Motor neuron (in vitro differentiated cells): ENCODE measurements at places on chromosomes 2 and 18.
A peak's percentile ranks its signal among the peaks of the same experiment; 100 is the strongest.

- ATAC-seq = no peak
These were observed 119.6 kb downstream of the SLC8A1 start for GRCh38 chr2:40332191-40332826.

GRCh38 chr2:177400337-177400923, 7.9 kb downstream of the AGPS start:
- ATAC-seq = no peak

DNA sequence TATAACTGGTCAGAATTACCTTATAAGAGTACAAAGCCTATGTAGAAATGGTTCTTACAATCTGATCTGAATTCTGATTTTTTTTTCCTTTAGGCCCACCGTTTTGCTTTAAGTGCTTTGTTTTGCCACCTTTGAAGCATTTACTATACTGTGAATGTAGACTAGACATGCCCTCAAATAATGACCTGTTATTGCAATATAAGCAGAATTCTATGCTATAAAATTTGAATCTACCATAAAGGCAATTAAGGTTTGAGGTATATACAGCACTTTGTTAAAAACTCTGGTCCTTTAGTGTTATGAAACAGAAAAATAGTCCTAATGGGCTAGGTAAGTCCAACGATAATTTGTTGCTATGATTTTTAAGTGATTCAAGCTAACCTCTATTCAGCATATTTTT, 86.6 kb upstream of the NOSTRIN start:
- ATAC-seq = no peak

GRCh38 chr2:217468042-217468830, 534.6 kb downstream of the TNS1 start:
- no peak for ATAC-seq

- ATAC-seq = no peak
These were observed 75.2 kb downstream of the ASXL3 start for GRCh38 chr18:33653231-33653630.

DNA sequence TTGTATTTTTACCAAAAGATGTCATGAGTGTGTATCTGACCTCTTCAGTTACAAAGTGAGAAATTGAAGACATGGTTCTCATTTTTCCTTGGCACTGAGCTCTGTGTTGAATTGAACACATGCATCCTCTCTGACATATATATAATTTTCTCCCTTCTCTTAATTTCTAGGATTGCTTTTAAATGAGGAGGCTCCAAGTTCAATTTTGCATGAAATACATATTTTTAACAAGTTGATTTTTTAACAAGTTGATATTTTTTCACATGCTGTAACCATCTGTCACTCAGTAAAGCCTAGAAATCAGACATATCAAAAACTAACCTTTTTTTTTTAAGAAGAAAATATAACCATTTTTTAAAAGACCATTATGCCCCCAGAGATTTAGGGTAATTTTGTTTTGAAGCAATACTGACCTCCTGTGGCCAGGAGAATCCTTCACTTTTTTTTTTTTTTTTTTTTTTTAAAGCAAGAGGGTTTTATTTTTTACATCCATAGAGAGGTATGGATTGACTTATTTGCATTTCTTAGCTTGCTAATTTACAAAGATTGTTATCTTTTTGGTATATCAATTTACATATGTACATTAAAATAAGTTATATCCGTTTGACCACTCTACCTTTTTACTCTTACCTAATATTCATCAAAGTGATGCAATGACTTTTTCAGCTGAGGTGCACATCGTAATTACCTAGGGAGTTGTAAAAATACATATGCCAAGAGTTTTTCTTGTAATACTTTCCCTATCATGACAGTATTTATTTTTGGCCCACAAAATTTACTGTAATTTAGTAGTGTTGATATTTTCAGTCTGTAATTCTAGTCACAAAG, 161.8 kb downstream of the SOCS6 start:
- ATAC-seq = no peak

GRCh38 chr18:55983433-55983832, 395.4 kb upstream of the TCF4 start:
- no peak for ATAC-seq

DNA sequence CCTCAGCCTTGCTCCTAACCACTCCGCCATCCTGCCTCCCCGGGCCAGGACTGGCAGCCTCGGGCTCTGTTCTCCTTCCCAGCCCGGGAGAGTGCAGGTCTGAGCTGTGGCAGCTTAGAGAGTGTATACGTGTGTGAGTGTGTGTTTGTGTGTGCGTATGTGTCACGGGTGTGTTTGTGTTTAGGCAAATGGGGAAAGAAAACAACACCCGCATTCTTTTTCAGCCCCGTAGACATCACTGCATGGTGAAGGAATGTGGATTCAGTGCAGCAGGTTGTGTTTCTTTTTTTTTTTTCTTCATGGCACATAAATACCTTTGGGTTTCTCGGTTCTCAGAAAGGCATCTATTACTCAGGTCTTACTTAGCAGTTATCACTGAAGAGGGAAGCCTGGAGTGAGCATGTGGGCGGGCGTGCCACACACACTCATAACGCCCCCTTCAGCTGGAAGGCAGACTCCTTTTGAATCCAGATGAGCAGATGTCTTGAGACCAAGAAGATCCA, 44.2 kb downstream of the GLI2 start:
- ATAC-seq = peak; percentile 65

DNA sequence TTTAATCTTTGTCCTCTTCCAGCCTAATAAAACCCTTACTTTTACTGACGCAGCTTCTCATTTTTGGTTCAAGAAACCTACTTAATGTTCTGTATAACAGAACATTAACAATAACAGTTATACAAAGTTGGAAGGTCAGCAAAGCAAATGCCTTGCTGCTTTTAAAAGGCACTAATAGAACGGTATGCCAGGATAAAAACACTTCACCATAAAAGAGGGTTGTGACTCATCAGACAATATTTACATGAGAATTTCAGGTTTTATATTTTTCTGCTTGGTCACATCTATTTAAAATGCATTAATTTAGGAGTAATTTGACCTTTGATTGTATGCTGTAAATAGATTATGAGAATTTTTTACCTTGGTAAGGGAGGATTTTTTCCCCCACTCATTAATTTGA, 3.0 kb downstream of the KLHL41 start:
- no peak for ATAC-seq

DNA sequence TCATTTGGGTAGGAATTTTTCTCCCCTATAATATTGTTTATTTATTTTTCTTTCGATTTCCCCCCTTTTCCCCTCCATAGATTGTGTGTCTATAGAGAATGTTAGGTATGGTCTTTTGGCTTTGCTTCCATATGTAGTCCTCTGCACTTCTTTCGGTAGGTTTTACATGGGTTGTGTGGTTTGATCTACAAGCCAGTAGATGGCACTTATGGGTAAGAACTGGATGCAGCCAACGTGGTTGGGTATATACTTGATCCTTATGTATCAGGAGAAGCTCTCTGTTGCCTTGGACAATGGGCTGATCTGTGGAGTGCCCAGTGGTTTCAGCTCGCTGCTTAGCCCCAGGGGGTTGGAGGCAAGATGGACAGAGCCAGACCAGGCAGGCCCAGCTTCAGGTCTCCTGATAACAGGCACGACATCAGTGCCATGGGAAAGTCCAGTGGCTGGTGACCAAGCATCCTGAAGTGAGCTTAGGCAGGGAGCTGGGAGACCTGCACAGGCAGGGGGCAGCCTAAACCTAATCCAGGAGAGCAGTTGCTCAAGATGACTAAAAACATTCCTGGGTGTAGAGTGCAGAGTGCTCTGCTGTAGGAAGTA, 488.3 kb downstream of the CCDC85A start:
- ATAC-seq = no peak

DNA sequence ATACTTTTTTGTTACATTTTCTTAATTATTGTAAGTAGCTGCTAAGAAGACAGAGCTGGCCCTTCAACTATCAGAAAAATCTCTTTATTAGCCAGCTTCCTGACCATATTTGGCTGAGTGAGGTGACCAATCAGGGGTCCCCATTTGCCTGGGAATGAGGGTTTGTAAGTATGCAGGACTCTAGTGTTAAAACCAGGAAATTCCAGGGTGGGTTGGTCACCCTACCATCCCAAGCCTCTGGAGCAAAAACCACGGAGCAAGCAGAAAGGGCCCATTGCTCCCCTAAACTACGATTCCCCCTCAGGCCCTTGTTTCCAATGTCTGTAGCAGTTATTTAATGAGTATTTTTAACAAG, 165.6 kb upstream of the NCKAP5 start:
- no peak for ATAC-seq

GRCh38 chr2:74304332-74305148, 38.7 kb downstream of the SLC4A5 start:
- ATAC-seq = no peak

DNA sequence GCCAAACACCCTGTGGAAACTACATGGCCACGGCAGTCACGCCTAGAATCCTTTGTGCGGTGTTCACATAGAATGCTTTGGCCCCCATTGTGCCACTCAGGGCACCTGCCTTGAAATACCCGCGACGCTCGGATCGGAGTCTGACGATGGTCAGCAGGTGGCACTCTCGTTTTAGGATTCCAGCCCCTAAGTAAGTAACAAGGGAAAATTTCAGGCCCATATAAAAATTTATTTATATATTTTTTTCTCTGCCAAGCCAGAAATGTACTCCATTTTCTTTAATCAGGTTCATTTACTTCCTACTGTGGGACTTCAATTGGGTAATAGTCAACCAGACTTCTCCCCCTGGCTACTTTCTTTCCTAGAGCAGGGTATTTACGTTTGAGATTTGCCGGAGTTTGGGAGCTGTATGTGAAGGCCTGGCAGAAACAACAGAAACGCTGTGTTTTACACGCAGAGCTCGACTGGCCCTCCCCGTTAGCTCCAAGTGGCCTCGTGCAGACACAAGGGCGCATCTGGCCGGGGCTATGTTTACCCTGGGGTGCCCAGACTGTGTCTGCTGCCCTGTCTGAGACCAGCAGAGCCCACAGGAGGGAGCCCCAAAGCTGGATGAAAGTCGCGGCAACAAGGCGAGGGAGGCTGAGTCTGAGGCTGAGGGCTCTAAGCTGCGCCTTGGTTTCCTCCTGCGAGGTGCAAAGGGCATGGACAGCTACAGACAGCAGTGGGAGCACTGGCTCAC, 41.6 kb downstream of the LRRC30 start:
- ATAC-seq = peak; percentile 71

DNA sequence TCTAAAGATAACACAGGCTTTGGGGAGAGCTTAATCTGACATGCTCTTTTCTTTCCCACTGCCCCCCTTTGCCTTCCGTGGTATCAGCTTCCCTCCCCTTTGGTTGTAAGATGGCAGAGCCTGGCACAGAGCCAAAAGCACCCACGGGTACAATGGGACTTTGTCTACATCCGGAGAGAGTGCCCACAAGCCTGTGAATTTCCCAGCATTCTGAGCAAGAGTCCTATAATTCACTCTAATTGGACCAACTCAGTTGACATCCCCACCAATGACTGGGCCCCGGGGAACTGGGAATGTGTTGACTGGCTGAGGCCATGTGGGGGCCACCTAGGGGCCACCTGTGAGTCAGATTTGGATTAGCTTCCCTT, 20.1 kb upstream of the C2orf72 start:
- no peak for ATAC-seq

- ATAC-seq = no peak
These were observed 39.2 kb upstream of the BIN1 start for GRCh38 chr2:127146071-127146725.

DNA sequence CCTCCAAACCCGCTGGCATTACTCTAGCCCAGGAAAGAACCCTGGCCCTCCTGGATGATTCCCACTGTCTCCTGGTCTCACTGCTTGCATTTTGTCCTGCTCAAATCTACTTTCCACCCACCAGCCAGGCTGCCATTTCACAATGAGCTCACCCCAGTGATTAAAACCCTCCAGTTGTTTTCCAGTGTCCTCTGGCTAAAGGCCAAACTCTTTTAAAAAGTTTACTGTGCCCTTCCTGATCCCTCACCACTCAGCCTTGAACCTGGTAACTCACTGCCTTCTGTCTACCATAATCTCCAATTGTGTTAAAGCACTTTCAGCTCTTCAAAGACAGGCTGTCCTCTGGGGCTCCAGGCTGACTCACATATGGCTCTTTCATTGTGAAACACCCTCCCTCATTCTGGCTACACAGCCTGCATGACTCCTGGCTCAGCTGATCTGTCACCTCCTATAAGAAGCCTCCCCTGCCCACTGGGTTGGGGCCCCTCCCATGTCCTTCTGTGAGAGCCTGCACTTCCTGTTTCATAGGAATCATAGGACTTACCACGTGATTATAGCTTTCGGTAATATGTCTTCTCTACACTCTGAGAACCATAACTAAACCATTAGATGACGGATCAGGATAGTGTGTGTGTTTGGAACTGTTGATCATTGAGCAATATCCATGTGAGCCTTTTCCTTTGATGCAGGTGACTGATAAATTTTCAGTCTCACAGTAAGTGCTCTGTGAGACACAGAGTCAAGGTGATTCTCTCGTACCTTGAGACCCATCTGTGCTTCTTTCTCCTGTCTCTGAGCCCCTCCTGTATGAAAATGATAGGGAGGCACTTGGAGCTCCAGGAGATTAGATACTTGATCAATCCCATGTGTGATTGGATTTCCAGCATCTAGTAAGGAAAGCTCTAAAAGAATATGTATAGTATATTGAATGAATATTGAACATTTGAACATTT, 590.8 kb upstream of the ID2 start:
- peak; percentile 90 for ATAC-seq

- no peak for ATAC-seq
These were observed 235.4 kb upstream of the RASGRP3 start for GRCh38 chr2:33241072-33241471.

- ATAC-seq = peak; percentile 26
These were observed 135.1 kb upstream of the CTDP1 start for GRCh38 chr18:79544386-79544963.
